ENCODE measurements at places on chromosomes 6 and 20.

- no peak for DNase-seq
Measured at GRCh38 chr6:13741365-13741764, 29.7 kb upstream of the RANBP9 start.

- no peak for DNase-seq
Measured at GRCh38 chr6:22024973-22025467, 271.8 kb downstream of the PRL start.

DNA sequence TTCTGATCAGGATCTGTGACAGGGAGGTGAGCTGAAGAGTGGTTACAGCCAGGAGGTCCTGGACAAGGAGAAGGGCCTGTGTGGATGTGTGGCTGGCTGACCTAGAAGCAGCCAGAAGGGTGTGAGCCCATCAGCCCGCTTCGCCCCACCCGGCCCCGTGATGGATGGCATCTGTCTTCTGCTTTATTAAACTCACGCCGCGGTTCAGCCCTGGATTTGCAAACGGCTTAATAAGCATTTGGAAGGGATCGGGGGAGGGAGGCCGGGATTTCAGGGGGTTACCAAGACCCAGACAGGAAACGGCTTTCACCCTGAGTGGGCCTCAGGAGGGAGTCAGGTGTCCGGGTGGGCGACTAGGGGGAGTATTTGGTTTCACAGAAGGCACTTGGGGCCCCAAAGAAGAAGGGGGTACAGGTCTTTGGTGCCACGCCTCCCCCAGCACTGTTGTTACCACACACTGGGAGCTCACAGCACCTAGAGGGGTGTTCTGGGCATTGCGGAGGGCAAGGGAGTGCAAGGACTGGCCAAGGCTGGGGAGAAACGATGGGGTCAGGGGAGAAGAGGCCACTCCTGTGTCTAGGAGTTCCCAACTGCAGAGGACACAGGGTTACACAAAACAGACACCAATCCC lies 53.8 kb upstream of the FOXP4 start:
- DNase-seq, result no peak

GRCh38 chr20:48283470-48284110 lies 498.3 kb upstream of the SULF2 start:
- DNase-seq, result no peak

DNA sequence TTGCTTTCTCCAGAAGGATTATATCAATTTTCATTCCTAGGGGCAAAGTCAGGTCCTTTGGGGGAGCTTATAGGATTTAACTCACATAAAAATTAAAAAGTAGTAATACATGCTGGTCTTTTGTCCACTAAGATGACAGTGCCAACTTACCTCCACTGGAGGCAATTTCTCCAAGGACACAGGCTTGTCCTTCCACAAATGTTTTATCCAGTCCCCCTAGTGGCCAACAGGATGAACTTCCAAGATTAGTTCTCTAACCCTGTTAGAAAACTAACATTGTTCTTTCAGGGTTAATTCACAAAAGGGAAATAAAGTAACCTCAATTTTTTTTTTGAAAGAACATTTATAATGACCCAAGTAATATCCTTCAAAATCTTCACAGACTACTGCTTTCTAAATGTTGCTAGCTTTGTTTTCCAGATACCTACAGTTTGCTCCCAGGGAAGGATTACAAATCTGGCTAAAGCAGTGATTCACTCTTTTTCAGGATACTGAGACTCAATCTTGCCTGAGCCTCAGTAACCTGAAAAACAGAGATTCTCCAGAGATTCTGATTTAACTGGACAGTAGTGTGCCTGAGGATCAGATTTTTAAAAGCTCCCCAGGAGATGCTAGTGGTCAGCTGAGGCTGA lies 31.7 kb upstream of the UBR2 start:
- no peak for DNase-seq

- DNase-seq, result no peak
Measured at GRCh38 chr6:115221198-115221597, 839.5 kb downstream of the FRK start.

GRCh38 chr6:15754035-15754705 lies 91.3 kb upstream of the DTNBP1 start:
- DNase-seq, result no peak

- no peak for DNase-seq
Measured at GRCh38 chr6:56388415-56388755, 141.0 kb upstream of the COL21A1 start.

GRCh38 chr6:31143148-31143547 lies 4.3 kb upstream of the PSORS1C2 start:
- DNase-seq, result no peak

DNA sequence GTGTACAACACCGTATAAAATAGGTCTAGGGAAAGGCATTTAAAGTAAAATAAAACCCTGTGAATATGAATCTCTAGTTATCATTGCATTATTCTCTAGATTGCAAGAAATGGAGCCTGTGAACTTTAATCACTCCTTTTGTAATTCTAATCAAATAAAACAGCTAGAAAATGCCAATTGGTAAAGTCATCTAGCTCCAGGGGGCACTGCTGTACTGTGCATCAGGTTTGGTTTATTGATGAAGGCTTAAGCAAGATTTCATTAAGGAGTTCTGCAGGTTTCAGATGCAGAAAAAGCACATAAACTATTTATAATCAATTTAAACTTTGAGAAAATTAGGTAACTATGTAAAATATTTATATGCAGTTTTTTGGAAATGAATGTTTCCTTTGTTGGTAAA lies 645.0 kb downstream of the PHF3 start:
- no peak for DNase-seq

- DNase-seq, result no peak
Measured at GRCh38 chr6:140018588-140018987, 644.1 kb upstream of the CITED2 start.

DNA sequence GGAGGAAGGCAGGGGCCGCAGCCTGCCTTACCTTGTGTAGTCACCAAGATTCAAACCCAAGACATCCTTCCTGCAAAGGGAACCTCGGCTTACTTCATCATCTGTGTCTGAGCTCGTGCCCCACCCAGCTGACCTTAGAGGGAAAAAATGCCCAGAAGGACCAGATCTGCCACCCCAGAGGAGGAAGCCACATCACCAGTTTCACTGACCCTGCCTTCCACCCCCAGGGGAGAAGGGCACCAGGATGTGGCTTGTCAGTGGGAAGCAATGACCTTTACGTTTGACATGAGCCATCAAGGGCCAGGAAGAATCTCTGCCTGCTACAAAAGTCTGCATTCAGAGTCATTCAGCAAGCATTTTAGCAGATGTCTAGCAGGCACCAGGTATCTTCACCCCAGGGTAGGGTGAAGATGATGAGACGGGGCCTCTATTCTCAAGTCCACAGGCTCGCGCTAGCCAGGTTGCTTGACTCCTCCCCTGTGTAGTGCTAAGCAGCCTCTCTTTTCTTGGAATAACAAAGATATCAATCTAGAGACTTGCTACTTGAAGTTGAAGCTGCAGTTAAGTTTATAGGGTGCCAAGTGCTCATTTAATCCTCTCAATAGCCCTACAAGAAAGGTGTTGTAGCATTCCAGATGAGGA lies 28.1 kb downstream of the HM13 start:
- no peak for DNase-seq

- no peak for DNase-seq
Measured at GRCh38 chr20:36768768-36769430, 4.7 kb downstream of the DSN1 start.

DNA sequence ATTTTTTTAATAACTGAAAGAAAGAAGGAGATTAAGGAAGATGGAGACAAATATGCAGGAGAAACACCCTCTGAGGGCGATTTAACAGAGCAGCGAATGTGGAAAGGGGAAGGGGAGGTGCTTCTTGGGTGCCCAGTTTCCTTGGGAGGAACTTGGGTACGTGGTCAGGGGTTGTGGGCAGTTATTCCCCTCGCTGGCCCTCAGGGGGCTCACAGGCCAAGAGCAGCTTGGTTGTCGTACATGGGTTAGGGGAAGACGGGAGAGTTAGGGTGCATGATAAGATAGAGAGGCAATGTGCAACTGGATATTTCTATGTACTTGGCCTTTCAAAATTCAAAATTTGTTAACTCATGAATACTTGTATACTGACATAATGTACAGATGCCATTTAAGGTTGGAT lies 7.0 kb upstream of the TUBB2A start:
- no peak for DNase-seq

GRCh38 chr6:38797391-38797790 lies 82.3 kb downstream of the DNAH8 start:
- no peak for DNase-seq

DNA sequence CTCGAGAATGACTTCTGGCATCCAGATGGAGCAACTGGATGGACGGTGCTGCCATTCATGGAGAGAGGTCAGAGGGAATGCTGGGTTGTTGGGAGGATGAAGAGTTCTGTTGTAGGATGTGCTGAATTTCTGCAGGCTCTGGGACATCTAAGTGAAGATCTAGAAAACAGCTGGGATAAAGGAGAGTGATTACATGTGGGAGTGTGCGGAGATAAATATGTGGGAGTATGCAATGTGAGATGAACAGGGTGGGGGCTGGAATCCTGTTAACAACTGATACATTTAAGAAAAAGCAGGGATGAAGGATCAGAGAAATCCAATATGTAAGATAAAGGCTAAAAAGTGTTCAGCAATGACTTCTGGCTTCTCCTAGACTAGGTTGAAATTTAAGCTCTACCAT lies 43.1 kb downstream of the FAXC start:
- DNase-seq, result no peak

DNA sequence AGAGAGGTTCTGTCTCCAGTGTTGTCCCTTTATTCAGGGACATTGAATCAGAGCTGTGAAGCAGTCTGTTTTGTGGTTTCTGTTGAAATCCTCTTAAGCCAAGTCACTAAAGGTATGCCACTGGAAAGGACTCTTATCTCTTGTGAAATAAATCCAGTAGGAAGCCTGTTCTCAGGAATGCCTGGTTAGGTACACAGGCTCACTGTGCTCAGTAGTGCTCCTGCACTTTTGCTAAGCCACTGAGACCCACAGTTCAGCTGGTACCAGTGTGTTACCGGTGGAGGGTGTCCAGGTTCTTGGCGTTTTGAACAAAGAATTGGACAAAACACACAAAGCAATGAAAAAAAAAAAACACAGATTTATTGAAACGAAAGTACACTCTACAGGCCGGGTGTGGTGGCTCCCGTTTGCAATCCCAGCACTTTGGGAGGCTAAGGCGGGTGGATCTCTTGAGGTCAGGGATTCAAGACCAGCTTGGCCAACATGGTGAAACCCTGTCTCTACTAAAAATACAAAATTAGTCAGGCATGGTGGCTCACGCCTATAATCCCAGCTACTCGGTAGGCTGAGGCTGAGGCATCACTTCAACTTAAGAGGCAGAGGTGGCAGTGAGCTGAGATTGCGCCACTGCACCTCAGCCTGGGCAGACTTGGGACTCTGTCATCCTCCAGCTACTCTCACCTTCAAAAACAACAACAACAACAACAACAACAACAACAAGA lies 186.1 kb downstream of the JARID2 start:
- no peak for DNase-seq

GRCh38 chr6:88072462-88072861 lies 24.8 kb downstream of the SPACA1 start:
- DNase-seq, result no peak

- no peak for DNase-seq
Measured at GRCh38 chr6:118581489-118581959, 33.4 kb downstream of the PLN start.

GRCh38 chr20:47758517-47759450 lies 26.5 kb downstream of the SULF2 start:
- DNase-seq, result no peak

DNA sequence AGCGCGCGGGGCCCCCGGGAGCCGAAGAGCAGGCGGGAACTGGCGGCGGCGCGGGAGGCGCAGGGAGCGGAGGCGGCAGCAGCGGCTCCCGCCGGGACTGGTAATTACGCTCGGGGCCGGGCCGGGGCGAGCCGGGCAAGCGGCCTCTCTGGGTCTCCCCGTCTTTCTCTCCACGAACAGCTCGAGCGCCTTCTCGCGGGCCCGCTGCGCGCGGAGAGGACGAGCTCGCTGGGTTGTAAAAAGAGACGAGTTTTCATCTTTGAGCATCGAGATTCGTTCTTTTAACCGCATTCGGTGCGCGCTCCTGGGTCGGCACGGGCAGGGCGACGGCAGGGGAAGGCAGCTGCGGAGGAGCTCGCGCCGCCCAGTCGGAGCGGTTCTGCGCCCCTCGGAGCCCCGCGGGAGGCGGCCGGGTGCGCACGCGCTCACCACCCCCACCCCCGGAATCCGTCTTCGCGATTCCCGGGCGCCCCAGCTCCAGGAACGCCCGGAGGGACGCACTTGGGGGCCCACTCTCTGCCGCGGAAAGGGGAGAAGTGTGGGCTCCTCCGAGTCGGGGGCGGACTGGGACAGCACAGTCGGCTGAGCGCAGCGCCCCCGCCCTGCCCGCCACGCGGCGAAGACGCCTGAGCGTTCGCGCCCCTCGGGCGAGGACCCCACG lies 38.0 kb downstream of the YTHDF1 start:
- DNase-seq, result no peak

DNA sequence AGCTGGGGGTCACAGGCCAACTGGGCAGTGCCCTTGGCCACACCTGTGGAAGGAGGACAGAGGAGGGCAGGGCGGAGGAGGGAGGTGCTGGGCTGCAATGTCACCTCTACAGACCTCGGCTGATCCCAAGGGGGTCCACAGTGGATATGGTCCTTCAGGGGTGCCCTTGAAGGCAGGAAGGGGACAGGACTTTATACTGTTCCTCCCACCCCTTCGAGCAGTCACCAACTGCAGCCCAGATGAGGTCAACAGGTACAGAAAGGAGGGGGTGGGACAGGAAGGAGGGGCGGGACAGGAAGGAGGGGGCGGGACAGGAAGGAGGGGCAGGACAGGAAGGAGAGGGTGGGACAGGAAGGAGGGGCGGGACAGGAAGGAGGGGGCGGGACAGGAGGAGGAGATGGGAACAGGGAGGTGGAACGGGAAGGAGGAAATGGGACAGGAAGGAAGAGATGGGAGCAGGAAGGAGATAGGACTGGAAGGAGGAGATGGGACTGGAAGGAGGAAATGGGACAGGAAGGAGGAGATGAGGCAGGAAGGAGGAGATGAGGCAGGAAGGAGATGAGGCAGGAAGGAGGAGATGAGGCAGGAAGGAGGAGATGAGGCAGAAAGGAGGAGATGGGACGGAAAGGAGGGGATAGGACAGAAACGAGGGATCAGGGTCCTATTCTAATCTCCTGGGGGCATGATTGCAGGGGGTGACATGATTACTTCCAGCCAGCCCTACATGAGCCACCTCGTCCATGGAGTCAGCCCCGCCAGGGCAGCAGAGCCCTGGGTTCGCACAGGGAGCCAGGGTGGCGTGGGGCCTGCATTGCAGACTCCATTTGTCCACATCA lies 19.4 kb upstream of the MRGBP start:
- no peak for DNase-seq

All from cerebellar nuclear complex (tissue), 1 donor.